ENCODE measurements at places on chromosomes 12 and 14. TPM values are rescaled to one million over a fixed set of nuclear protein-coding genes. Genes with fewer than 3 reads are reported as not detected.

- H3K36me3 ChIP-seq, result peaks cover 2% of the 10 kb centered on the region
- no peaks in the 10 kb centered on the region for H3K4me1 ChIP-seq
- DNase-seq, result no peak
- H3K4me3 ChIP-seq, result no peak overlapping the region
- no peaks in the 10 kb centered on the region for H3K27me3 ChIP-seq
Observed at GRCh38 chr12:124512667-124513296, 54.6 kb downstream of the NCOR2 start.

DNA sequence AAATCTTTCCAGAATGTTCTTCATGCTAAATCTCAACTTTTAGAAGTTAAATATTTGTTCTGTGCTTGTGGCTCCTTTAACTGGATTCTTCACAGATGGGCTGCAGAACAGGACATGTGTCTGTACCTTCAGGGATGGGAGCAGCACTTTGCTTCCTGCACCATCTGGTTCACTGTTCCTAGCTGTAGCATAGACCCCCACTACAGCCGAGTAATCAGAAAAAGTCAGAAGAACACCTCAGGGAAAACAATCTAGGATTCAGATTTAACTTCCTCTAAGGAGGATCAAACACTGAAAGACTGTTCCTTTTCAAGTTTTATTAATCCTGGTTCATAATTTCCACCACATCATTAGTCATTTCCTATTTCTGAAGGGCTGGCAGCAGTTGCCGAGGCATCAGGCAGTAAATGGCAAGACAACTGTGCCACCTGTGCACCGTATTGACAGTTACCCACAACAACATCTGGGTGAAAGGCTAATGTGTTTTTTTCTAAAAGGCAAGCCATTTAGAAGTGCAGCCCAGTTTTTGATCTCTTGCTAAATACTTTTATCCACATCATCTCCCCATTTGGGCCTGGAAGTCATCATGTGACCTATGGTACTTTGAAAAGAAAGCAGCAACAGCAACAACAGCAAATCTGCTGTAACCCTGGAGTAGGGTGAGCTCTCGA, 212.8 kb upstream of the BMP4 start:
- peaks cover 18% of the 10 kb centered on the region for H3K27me3 ChIP-seq
- no peaks in the 10 kb centered on the region for H3K4me1 ChIP-seq
- H3K36me3 ChIP-seq, result no peaks in the 10 kb centered on the region
- no peak for DNase-seq

The YAF2 gene
- total RNA-seq, result 46.8 TPM

- no peak for DNase-seq
- H3K27me3 ChIP-seq, result peaks cover 7% of the 10 kb centered on the region
- H3K4me1 ChIP-seq, result peaks cover 13% of the 10 kb centered on the region
- H3K4me3 ChIP-seq, result no peak overlapping the region
- no peaks in the 10 kb centered on the region for H3K36me3 ChIP-seq
Observed at GRCh38 chr12:64587447-64587846, 22.8 kb upstream of the RASSF3 start.

The ENDOU gene
- total RNA-seq, result not detected

The NRIP2 gene
- total RNA-seq, result not detected

GRCh38 chr12:26647088-26647487, 185.9 kb downstream of the ITPR2 start:
- no peak overlapping the region for H3K4me3 ChIP-seq
- no peak for DNase-seq
- H3K27me3 ChIP-seq, result no peaks in the 10 kb centered on the region
- peaks cover 9% of the 10 kb centered on the region for H3K4me1 ChIP-seq

GRCh38 chr14:101223561-101224162, 320.1 kb upstream of the RTL1 start:
- no peak for DNase-seq
- H3K36me3 ChIP-seq, result no peaks in the 10 kb centered on the region
- H3K27ac ChIP-seq, result no peak overlapping the region

GRCh38 chr14:27890259-27890658, 876.3 kb upstream of the FOXG1 start:
- H3K27ac ChIP-seq, result no peak overlapping the region
- no peak for DNase-seq
- H3K36me3 ChIP-seq, result no peaks in the 10 kb centered on the region
- no peak overlapping the region for H3K4me3 ChIP-seq
- no peaks in the 10 kb centered on the region for H3K4me1 ChIP-seq

- no peak overlapping the region for H3K4me3 ChIP-seq
- peaks cover 3% of the 10 kb centered on the region for H3K27me3 ChIP-seq
- H3K27ac ChIP-seq, result no peak overlapping the region
- DNase-seq, result no peak
Observed at GRCh38 chr12:102249079-102249841, 51.6 kb upstream of the PMCH start.

The ITGA7 gene
- 1.1 TPM for total RNA-seq

DNA sequence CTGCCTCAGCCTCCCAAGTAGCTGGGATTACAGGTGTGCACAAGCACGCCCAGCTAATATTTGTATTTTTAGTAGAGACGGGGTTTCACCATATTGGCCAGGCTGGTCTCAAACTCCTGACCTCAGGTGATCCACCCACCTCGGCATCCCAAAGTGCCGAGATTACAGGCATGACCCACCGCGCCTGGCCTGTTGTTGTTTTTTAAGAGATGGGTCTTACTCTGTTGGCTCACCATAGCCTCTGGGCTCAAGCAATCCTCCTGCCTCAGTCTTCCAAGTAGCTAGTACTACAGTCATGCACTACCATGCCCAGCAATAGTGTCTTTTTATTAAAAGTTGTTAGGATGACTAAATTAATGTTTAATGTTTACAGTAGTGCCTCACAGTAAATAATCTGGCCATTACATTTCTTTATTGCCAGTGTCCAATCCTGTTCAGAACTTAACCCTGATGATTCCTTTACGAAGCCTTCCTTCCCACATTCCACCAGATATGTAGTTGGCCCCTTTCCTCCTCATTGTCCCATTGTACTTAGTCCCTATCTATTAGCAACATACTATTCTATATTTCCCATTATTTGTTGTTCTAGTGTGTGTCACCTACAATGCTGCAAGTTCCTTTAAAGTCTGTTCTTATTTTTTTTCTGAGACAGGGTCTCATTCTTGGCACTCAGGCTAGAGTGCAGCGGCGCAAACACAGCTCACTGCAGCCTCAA, 8.8 kb upstream of the SMARCC2 start:
- H3K4me1 ChIP-seq, result peaks cover 5% of the 10 kb centered on the region
- no peak overlapping the region for H3K27ac ChIP-seq
- no peak for DNase-seq
- H3K4me3 ChIP-seq, result no peak overlapping the region

The SLC35F4 gene
- total RNA-seq, result not detected

DNA sequence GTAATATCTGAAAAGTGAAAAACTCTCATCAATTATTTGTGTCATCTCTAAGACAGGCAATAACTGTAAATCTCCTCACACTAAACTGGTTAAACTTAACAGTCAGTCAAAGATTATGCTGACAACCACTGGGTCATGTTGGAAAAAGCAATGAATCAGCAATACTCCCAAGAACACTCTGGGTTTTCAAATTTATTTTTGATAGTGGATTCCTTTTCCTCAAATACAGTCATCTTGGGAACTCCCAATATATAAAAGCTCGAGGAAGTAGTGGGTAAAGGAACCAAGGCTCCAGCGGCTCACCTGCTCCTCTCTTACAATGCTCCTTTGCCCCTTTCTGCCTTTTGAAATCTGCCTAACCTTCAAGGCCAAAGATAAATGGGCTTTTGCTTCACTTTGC, 70.0 kb downstream of the ARMH4 start:
- H3K27me3 ChIP-seq, result peaks cover 10% of the 10 kb centered on the region
- peaks cover 9% of the 10 kb centered on the region for H3K4me1 ChIP-seq
- no peak overlapping the region for H3K4me3 ChIP-seq
- DNase-seq, result no peak
- no peaks in the 10 kb centered on the region for H3K36me3 ChIP-seq
- H3K27ac ChIP-seq, result no peak overlapping the region

The IFNG gene
- total RNA-seq, result 2,121 TPM

- no peak for DNase-seq
- H3K27ac ChIP-seq, result no peak overlapping the region
- no peaks in the 10 kb centered on the region for H3K36me3 ChIP-seq
- peaks cover 32% of the 10 kb centered on the region for H3K27me3 ChIP-seq
- no peaks in the 10 kb centered on the region for H3K4me1 ChIP-seq
Observed at GRCh38 chr12:131825146-131825892, 2.9 kb upstream of the MMP17 start.

DNA sequence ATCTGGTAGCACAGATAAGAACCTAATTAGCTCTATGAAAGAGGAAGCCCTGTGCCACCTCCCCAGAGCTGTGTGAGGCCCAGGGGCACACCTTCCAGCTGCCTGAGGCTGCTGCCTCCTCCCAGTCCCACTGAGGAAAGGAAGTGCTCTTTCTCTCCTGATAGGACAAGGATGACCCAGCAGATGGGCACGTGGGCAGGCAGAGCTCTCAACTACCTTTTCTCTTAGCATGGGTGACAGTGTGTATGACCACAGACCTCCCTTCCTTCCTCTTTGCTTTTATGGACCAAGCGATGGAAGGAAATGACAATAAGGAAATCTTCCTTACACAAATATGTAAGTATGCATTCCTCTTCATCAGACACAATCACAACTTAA, 127.6 kb upstream of the AMIGO2 start:
- DNase-seq, result no peak
- peaks cover 59% of the 10 kb centered on the region for H3K36me3 ChIP-seq
- peak overlapping the region; percentile 85 for H3K27ac ChIP-seq
- peaks cover 71% of the 10 kb centered on the region for H3K4me1 ChIP-seq

GRCh38 chr14:99176156-99176945, 95.6 kb downstream of the BCL11B start:
- peaks cover 38% of the 10 kb centered on the region for H3K4me1 ChIP-seq
- H3K27ac ChIP-seq, result no peak overlapping the region
- H3K4me3 ChIP-seq, result no peak overlapping the region
- DNase-seq, result no peak
- H3K36me3 ChIP-seq, result peaks cover 14% of the 10 kb centered on the region

The DLGAP5 gene
- 26.4 TPM for total RNA-seq

DNA sequence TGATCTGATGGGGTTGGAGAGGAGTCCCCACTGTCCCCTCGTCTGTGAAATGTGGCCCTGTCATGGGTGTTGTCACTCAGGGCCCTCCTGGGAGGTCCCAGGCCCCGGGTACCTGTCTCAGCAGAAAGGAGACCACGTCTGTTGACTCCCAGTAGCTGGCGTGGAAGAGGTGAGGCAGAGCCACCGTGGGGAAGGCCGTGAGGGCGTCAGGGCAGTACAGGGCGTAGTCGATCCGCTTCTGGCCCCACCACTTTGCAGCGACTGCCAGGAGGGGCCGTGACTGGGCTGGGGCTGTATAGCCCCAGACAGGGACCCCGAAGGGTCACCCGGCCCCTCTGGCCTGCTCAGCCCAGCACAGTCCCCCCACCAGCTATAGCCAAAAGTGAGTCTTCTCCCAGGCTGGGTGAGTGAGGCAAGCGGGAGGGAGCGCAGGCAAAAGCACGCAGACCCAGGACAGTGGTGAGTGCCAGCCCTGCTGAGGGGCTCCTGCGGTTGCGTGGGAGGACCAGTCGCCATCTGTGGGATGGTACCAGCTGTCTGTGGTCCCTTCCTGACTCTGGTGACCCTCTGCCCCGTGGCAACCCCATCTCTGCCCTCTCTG, 8.2 kb downstream of the ARL6IP4 start:
- H3K27ac ChIP-seq, result no peak overlapping the region
- no peaks in the 10 kb centered on the region for H3K27me3 ChIP-seq
- H3K4me3 ChIP-seq, result no peak overlapping the region
- DNase-seq, result no peak
- H3K36me3 ChIP-seq, result peaks cover 7% of the 10 kb centered on the region

DNA sequence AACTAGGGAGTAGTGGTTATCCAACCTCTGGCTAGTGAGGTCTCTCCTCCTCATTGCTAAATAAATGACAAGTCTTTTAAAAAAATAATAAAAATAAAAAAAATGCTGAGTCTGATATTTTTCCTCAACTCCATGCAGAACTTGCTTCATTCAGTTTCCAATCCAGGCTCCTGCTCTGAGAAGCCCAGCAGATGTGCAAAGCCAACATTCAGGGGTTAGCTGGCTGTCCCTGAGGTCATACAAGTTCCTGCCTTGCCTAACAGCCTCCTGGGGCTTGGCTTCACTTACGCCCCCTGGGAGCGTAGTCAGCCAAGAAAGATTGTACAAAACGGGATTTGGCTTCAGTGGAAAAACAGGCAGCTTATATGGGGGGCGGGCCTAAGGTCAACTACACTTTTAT, 23.3 kb downstream of the RTRAF start:
- H3K4me3 ChIP-seq, result no peak overlapping the region
- H3K4me1 ChIP-seq, result no peaks in the 10 kb centered on the region
- H3K36me3 ChIP-seq, result peaks cover 30% of the 10 kb centered on the region
- no peak overlapping the region for H3K27ac ChIP-seq

DNA sequence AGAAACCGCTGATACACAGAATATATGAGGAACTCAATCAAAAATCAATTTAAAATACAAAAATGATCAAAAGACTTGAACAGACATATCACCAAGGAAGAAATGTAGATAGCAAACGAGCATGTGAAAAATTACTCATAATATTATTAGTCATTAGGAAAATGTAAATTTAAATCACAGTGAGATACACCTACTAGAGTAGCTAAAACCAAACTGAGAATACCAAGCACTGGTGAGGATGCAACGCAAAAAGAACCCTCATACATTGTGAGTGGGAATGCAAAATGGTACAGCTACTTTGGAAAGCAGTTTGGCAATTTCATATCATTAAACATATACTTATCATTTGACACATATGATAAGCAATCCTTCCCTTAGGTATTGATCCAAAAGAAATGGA, 101.1 kb upstream of the ST8SIA1 start:
- no peak overlapping the region for H3K27ac ChIP-seq
- no peak overlapping the region for H3K4me3 ChIP-seq
- no peak for DNase-seq
- peaks cover under 1% of the 10 kb centered on the region for H3K27me3 ChIP-seq

DNA sequence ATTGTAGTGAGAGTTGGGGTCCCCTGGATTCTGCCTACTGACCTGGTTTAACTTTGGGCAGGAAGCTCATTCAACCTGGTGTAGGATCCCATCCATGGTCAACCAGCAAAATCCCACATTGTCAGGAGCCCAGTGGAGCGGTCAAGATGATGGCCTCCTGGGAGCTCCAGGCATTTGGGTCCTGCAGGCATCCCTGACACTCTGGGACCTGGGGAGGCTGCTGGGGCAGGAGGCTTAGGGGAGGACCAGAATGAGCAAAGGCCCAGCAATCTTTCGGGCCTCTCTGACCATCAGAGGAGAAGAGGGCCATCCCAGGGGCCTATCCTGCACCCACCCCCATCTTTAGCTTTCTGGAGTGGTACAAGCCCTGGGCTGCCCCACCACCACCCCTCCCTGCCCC, 104.0 kb downstream of the PRMT8 start:
- H3K36me3 ChIP-seq, result no peaks in the 10 kb centered on the region
- no peak overlapping the region for H3K27ac ChIP-seq
- H3K4me3 ChIP-seq, result no peak overlapping the region

- DNase-seq, result no peak
- peaks cover 6% of the 10 kb centered on the region for H3K27me3 ChIP-seq
- H3K27ac ChIP-seq, result no peak overlapping the region
- H3K36me3 ChIP-seq, result peaks cover 1% of the 10 kb centered on the region
- no peak overlapping the region for H3K4me3 ChIP-seq
- H3K4me1 ChIP-seq, result no peaks in the 10 kb centered on the region
Observed at GRCh38 chr12:111150921-111151840, 217.7 kb downstream of the PHETA1 start.

GRCh38 chr14:70685474-70686197, 43.9 kb downstream of the TTC9 start:
- no peaks in the 10 kb centered on the region for H3K36me3 ChIP-seq
- no peak overlapping the region for H3K27ac ChIP-seq
- DNase-seq, result no peak
- H3K4me3 ChIP-seq, result no peak overlapping the region
- no peaks in the 10 kb centered on the region for H3K27me3 ChIP-seq

The NUDT14 gene
- total RNA-seq, result 8.5 TPM
